ENCODE measurements at places on chromosomes 3 and 15.

DNA sequence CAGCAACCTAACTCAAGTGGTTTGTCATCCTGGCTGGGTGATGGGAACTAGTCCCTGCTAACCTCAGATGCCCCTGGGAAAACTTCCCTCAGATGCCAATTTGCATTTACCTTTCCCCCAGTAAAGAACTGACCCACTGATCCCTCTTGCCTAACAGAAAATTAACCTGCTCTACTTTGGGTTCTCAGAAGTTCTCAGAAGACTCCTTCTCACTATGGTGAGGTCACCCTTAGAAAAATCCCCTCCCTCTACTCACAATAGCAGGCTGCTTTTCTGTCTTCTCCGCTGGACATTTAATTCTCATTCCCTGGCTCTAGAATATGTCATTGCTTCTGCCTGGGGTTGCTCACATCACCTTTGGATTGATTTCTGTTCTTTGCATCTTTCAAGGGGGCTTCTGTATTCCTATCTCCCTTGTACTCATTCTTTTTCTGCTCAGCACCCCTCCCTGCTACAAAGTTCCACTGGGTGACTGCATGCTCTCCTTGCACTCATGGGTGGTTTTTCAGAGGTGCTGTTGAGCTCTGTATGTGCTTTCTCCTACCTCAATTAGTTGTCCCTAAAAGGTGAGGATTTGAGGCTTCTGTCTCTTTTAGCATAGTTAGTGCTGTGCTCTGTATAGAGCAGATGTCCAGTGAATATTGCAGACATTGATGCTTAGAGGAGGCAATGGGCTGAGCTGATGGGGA lies 869 bp downstream of the PLA1A start:
- DNase-seq, result no peak

GRCh38 chr15:66294157-66294931 lies 976 bp downstream of the DIS3L start:
- no peak for DNase-seq

DNA sequence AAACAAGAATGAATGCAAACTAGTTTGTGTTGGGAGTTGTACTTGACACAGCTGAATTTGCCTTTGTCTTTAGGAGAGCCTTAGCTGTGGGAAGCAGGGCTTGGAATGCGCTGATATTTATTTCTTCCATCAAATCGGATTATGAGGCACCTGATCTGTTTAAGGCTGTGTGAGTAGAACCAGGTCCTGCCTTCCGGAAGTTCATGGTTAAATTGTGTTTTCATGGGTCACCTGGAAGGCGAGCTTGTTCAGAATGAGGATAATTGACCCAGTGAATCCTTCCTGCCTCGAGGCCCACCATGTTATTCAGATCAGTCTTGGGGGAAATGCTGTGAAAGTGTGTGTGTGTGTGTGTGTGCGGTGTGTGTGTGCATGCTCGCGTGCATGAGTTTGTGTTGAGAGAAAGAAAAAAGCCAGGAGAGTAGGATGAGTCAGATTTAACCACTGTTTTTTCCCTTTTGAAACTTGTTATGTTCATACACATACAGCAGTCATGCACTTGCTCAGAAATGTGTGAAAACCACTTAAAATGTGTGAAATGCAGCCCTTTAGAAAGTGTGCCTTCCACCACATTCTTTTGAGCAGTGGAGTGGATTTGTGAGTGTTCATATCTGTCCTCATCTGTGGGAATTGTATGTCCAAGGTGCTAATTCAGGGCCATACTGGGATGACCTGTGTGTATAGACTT lies 36.7 kb downstream of the SMAD3 start:
- DNase-seq, result no peak

DNA sequence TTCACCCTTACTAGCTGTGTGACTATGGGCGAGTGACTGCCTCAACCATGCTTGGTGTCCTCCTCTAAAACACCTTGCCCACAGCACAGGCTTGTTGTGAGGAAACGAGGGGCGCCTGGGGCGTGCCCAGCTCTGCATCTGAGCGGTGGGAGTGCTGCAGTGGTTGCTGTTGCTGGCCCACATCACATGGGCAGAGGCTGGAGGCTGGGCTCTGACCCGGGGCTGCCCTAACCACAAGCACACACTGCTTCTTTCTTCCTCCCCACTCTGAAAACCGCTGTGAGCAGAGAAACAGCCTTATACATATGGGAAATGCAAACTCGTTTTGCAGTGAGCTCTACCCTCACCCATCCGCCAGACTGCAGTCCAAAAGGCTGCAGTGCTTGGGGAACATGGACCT lies 74.8 kb upstream of the RPL32 start:
- DNase-seq, result no peak

DNA sequence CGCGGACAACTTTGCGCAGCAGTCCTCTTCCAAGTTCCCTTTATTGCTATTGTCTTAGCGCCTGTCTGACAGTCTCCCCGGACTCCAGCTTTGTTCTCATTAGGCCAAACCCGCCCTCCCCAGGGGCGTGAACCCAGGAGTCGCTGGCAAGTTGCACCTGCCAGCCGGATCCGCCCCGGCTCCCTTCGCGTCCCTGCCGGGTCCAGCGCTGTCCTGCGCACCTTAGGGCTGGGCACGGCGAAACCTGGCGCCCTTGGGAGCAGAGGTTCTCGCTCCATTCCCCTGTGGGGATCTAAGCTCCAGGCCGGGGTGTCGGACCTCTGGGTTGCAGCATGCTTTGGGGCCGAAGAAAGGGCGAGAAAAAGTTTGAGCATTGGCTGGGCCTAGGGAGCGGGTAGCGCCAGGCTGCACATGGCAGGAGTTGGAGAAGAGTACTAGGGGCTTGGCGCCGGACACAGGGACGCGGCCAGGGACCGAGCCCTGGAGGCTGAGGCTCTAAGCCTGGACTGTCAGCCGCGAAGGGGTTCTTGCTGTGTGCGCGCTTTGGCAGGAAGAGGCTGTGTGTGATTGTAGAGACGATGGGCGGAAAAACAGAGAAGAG lies 335.1 kb upstream of the THRB start:
- DNase-seq, result peak; percentile 30

GRCh38 chr3:114380233-114380651 lies 86.4 kb downstream of the TIGIT start:
- peak; percentile 94 for DNase-seq

DNA sequence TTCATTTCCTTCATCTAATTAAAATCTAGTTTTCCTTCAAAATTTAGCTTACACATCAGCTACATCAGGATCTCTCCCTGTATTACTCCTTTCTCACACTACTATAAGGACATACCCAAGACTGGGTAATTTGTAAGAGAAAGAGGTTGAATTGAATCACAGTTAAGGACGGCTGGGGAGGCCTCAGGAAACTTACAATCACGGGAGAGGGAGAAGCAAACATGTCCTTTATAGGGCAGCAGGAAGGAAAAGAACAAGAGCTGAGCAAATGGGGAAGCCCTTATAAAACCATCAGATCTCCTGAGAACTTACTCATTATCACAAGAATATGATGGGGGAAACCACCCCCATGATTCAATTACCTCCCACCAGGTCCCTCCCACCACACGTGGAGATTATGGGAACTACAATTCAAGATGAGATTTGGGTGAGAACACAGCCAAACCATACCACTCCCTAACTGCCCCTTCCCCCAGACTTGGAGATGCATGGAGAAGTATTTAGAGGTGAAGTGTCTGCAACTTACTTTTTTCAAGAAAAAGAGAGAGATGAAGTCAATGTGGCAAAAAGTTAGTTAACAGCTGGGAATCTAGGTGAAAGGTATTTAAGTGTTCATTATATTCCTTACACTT lies 21.3 kb downstream of the PRTG start:
- no peak for DNase-seq

DNA sequence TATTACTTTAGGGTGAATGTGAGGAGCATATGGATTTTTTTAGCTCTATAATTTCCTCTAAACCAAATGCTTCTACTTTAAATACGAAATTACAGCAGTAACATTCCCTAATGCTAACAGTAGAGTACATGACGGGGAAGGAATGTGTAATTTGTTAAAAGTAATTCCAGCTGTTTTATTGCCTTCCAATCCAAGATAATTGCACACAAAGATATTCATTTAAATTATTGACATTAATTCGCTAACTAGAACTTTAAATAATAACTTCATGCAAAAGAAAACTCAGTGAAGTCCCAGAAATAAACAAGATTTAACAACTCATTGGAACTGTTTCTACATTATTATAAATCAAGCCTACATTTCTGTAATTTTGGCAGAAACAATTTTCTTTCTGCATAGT lies 261.4 kb upstream of the CFAP20DC start:
- DNase-seq, result no peak

DNA sequence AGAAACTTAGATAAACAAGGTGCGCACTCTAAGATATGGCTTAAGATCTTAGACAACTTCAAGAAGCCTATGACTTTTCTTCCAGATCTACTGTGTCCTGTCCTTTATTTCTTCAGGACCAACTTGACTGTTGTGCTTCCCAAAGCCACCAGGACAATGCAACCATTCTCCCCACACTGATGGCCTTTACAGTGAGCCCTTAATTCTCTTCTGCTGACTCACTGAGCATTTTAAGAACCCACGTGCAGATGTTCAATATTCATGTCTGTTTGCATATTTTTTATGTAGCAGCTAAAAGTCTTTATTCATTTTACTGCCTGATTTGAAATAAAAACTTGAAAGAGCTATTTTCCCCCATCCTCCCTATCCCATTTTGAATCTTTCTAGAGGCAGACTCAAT lies 103.3 kb upstream of the SLC2A2 start:
- no peak for DNase-seq

- DNase-seq, result no peak
Measured at GRCh38 chr3:79263423-79263822, 504.4 kb downstream of the ROBO1 start.

GRCh38 chr3:143727391-143727790 lies 120.9 kb downstream of the SLC9A9 start:
- no peak for DNase-seq

- no peak for DNase-seq
Measured at GRCh38 chr3:43468133-43468532, 153.7 kb downstream of the ANO10 start.

- DNase-seq, result no peak
Measured at GRCh38 chr3:54126551-54126950, 4.2 kb downstream of the CACNA2D3 start.
